ENCODE measurements at places on chromosomes 16 and 17. TPM values are rescaled to one million over a fixed set of nuclear protein-coding genes. Genes with fewer than 3 reads are reported as not detected.

The VMO1 gene
- not detected for polyA plus RNA-seq

The TMEM98 gene
- 1.1 TPM for polyA plus RNA-seq

The GPT2 gene
- polyA plus RNA-seq, result 14.0 TPM

The NTN3 gene
- polyA plus RNA-seq, result not detected

The DNAI2 gene
- not detected for polyA plus RNA-seq

Measured in Purkinje cell (primary cell).